ENCODE measurements at places on chromosomes 4 and X. TPM values are rescaled to one million over a fixed set of nuclear protein-coding genes. Genes with fewer than 3 reads are reported as not detected.

Gene LSM6
- 41.1 TPM for total RNA-seq

Gene THOC2
- total RNA-seq: 96.2 TPM

Gene MAMLD1
- 7.0 TPM for total RNA-seq

Gene RASL11B
- total RNA-seq: 2.7 TPM

Gene NONO
- 634 TPM for total RNA-seq

Gene TASL
- not detected for total RNA-seq

Gene GPM6B
- 17.3 TPM for total RNA-seq

Gene SMIM43
- total RNA-seq: 0.60 TPM

Gene CPE
- total RNA-seq: 149 TPM

Gene SMR3B
- not detected for total RNA-seq

Gene SLC9B1
- total RNA-seq: 1.6 TPM

Gene MUC7
- not detected for total RNA-seq

Gene HS6ST2
- 46.4 TPM for total RNA-seq

Gene HOPX
- 42.1 TPM for total RNA-seq

Gene EGF
- total RNA-seq: 65.1 TPM

Gene MXRA5
- 109 TPM for total RNA-seq

Gene RAB33A
- total RNA-seq: 1.8 TPM

Gene TDO2
- 8.0 TPM for total RNA-seq

Gene STPG2
- 0.52 TPM for total RNA-seq

Gene PAPSS1
- total RNA-seq: 67.9 TPM

Gene TBC1D19
- 11.8 TPM for total RNA-seq

Gene HTN3
- total RNA-seq: not detected

Gene BGN
- total RNA-seq: 29.6 TPM

Gene TRIM60
- total RNA-seq: not detected

Gene TSPAN7
- total RNA-seq: 21.8 TPM

All from type B pancreatic cell (in vitro differentiated cells).